ENCODE measurements at places on chromosomes 3 and 15.
A peak's percentile ranks its signal among the peaks of the same experiment; 100 is the strongest.

GRCh38 chr3:29240887-29241286, 40.0 kb upstream of the RBMS3 start:
- no peak for DNase-seq

- no peak for DNase-seq
Measured at GRCh38 chr15:60396100-60396499, 1.7 kb downstream of the ANXA2 start.

GRCh38 chr3:159865041-159865579, 123.5 kb upstream of the IL12A start:
- no peak for DNase-seq

DNA sequence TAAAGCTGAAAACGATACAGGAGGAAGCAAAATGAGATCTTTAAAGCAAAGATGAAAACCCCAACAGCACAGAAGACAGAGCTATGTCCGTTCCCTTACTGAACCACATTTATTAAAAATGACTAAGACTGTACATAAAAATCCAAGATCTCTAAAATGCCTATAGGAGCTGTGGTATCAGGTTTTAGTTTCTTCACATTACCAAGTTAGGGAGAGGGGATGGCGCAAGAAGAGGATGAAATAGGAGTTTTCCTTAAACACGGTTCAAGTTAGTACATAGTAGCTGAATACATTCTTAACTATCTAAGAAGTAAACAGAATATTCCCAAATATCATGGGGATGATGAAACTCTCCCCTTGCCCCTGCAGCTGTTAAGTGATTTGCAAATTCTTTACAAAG, 6.3 kb downstream of the EOMES start:
- DNase-seq = no peak

DNA sequence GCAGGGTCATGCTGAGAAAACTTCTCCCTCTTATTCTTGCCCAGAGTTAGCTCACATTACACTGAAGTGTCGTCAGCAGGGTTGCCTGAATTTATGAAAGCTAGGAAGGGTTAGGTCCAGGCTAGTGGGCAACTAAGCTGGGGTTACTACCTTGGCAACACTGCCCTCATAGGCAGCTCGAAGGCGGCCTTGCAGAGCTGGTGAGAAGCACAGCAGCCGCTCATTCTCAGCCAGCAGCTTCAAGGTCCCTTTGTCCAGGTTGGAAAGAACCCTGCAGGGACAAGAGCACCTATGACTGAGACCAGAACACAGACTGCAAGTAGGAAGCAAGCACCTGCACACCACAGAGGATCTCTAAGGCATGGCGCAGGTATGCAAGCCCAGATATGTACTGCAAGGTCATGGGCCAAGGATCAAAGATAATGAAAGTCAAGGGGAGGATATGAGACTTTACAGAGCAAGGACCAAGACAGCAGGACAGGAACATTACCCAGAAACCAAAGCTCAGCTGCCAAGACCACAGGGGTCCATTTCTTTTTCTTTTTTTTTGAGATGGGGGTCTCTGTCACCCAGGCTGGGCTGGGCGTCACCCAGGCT, 2.8 kb downstream of the CDAN1 start:
- no peak for DNase-seq

DNA sequence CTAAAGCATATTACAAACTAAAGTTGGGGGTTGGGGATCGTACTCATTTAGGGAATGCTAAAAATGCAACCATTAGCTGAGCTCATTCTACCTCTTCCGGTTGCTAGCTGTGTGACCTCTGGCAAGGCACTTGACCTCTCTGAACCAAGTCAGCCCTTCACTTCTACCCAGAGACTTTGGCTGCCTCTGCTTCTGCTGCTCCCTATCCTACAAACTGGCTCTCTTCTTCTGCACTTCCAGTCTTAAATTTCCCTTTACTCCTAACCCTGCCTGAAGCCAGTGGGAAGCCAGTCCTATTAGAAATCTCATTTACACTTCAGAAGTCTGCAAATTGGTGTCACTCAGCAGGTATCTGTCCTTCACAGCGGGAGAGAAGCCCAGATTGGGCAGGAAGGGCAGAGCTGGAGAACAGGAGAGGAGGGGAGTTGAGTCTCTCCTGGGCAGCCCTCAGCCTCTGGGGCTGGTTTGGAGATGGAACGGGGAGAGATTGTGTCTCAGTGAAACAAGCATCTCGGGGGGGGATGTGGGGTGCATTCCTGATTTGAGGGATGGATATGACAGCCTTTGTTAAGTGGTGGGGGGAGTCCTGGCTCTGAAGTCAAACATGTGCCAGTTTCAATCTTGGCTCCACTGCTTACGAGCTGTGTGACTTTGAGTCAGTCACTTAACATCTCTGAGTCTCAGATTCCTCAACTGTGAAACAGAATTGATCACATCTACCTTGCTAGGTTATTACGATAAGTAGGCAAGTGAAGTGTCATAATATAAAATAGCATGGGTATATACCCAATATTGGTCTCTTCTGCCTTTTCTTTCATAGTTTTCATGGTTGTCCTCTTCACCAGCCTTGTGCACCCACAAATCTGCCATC, 7.8 kb upstream of the AEN start:
- DNase-seq = no peak

DNA sequence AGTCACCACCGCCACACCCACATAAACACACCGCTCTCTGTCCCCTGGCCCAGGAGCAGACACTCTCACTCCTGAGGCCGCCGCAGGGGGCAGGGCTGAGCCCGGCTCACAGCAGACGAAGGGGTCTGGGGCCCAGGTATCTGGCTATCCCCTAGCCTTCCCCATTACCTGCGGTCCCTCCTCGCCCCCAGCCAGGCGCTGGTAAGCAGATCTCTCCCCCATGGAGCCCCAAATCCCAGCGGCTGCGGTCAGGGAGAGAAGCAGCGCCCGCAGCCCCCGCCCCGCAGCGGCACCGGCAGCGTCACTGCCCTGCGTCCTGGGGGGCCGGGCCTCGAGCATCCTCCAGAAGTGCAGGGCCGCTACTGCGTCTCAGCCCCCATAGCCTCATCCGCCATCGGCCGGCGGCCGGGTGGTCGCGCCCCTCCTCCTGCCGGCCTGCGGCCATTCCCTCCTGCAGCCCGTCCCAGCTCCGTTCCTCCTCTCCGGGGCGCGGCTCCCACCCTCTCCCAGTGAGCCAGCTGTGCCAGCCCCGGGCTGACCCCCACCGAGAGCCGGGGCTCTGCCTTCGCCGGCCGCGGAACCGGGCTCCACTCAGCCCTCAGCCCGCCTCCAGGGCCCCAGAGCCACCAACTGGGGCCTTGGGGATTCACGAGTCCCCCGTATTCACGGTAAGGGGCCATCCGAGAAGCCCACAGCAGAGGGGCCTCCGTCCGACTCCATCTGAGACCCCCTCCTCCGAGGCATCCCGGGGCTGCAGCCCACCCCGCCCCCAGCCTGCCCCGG, 13.1 kb downstream of the TNK2 start:
- DNase-seq = peak; percentile 53

- no peak for DNase-seq
Measured at GRCh38 chr3:86895202-86895601, 95.7 kb downstream of the VGLL3 start.

DNA sequence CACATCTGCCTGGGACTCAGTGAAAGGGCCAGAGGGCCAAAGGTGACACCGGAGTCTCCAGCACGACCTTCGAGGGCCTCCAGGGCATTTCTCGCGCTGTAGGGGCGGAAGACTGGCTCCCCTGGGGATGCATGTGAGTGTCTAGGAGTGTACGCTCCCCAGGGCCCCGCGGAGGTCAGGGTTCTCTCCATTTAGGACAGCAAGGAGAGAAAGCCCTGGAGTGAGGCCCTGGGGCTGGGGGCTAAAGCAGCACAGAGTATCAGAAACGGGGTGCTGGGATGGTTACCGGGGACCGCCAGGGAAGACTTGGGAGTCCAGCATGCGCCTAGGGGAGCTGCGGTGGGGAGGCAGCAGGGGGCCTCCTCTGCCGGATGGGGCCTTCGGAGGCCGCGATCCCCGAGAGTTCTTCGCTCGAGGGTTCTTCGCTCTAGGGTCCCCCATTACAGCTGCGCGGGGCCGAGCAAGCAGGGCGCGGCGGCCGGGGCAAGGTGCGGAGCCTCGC, 595 bp upstream of the APBA2 start:
- DNase-seq = no peak

DNA sequence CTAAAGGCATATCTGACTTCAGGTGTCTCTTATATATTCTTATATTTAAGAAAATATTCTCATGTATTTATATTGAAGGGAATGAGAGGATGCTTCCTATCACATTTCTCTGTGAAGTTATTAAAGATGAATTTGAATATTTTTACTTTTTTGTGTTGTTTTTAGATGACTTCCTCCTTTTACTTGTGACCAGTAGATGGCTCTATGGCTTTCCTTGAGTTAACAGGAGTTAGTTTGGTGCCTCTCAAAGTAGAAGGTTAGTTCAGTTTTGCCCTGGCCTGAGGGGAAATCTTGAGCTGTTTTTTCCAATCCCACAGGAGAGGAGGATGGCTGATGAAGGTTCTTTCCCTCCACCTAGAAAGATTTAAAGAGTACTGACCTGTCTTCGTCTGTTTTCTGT, 80.7 kb downstream of the SQOR start:
- DNase-seq = peak; percentile 3

DNA sequence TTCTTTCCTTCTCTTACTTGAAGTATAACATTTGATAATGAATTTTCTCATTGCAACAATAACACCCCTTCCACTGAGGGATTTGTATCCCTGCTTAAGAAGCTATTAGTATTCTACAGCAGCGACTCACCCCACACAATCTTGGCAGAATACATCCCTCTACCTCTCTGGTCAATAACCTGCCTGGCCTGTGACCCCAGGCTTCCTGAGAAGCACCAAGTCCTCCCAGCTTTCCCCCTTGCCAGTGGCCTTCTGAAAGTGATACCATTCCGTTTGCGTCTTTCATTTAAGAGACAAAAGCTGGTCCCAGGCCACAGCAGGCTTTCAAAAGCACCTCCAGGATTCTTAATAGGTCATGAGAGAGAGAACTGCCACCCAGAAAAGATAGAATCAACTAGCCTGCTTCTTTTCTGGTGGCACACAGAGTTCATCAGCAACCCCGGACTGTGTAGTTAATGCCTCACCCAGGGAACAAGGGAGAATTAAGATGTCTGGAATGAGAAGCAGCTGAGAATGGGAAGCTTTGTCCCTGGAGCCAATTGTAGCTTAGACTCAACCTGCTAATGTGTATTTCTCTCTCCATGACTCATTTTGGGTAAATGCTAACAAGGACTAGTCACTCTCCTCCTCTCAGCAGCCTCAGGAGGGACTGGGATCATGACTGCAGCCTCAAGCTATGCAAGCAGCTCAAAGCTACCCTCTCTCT, 101.0 kb upstream of the CPNE4 start:
- no peak for DNase-seq

DNA sequence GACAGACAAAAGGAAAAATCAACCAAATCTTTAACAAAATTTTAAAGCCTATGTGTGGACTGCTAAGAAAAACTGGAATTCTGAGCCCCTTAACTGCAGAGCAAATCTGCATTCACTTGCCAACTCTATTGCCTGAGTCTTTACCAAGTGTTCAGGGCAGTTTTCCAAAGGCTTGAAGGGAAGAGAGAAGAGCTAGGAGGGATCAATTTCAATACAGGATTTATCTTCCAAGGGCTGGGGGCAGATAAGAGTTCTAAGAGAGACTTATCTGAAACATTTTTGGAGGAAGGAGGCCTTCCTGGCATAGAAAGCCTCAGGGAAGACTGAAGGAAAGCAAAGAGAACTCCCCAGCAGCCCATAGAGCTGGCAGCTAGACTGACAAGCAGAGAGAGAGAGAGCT, 31.4 kb upstream of the LSAMP start:
- DNase-seq = no peak

DNA sequence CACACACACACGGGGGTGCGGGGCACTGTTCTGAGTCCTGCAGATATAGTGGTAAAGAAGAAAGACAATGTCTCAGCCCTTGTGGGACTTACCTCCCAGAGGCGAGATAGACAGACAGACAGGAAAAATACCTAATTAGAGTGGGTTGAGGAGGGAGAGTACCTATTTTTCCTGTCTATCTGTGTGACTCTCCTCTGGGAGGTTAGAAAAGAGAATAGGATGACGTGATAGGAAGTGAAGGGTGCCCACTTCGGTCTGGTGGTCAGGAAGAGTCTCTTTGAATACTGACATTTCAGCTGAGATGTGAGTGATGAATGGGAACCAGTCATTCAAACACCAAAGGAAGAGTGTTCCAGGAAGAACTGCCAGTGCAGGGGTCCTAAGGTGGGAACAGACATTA, 4.1 kb upstream of the APOD start:
- DNase-seq = no peak

- peak; percentile 78 for DNase-seq
Measured at GRCh38 chr3:179236669-179237301, 14.1 kb downstream of the KCNMB3 start.

DNA sequence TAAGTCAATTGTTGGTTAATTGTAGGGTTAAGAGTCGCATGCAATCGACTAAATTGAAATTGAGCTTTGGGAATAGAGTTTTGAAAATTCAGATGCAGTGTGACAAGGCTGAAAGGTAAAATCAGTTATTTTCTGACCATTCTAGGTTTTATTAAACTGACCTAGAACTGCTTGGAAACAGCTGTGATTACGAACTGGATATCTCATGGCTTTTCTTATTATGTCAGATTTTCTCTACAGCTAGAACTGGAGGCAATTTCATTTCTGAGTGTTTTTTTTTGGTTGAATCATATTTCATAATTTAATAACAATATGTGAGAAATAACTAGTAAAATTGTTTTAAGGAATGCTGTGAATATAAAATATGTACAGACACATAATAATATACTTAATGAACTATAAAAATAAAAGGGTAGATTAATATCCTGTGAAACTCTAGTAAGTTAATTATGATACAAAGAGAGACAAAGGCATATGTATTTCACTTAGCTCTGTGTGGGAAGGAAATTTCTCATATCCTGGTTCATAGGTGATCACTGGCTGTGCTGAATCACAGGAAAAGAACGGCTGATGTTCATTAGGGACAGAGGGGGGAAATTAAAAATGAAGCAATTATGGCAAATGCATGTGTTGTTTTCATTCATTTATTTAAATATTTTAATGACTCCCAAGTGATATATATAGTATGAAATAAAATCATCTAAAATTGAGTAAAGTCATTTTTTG, 403.2 kb downstream of the ZIC1 start:
- no peak for DNase-seq

GRCh38 chr15:90001062-90001682, at the start of gene ZNF710:
Gene ZNF710 (plus strand): TSS chr15:90001324. CDS start chr15:90067138, 65,814 bp downstream.
- DNase-seq = peak; percentile 67

DNA sequence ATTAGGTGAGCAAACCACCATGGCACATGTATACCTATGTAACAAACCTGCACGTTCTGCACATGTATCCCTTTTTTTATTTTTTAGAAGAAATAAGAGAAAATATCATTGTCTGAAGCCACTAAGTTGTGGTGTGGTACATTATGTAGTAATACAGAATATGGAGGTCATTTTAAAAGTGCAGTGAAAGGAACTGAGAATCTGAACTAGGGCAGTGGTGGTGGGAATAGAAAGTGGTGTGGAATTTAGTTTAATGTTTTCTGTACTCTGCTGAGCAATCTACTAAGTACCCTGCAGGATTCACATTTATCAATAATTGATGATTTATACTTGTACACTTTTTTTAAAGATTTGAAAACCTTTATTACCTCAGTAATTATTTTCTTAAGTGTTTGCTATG, 283.5 kb downstream of the CHL1 start:
- DNase-seq = no peak

GRCh38 chr3:71710906-71711494, 14.2 kb downstream of the EIF4E3 start:
- DNase-seq = peak; percentile 60

- DNase-seq = peak; percentile 33
Measured at GRCh38 chr3:184154885-184155643, at the start of gene DVL3. Gene DVL3 (plus strand): TSS chr3:184155377. CDS start chr3:184155636, 259 bp downstream.

All from hematopoietic multipotent progenitor cell treated with erythropoietin and hydrocortisone succinate and interleukin-3 and kit ligand, for 8 days (in vitro differentiated cells).